ENCODE measurements at places on chromosomes 7 and 10.

GRCh38 chr10:65751896-65752295 is 1173.9 kb upstream of the LRRTM3 start:
- DNase-seq: no peak

- DNase-seq: no peak
Measured at GRCh38 chr10:31152421-31153135, 120.9 kb upstream of the ZNF438 start.

DNA sequence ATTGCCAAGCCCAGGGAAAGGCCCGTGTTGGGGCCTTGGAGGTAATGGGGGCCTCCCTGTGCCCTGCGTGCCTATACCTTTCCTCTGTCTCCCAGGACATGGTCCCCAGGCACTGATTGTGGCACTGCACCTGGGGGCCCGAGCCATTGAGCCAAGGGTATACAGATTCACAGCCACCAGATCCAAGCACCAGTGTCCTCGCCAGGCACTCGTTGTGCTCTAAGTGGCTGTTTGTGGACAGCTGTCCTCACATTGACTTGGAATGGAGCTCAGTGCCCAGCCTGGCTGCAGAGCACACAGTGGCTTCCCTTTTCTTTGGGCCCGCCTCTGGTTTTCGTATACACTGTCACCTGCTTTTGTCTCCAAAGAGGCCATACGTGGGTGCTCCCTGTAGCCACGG is 72.0 kb upstream of the BTBD16 start:
- DNase-seq: no peak

DNA sequence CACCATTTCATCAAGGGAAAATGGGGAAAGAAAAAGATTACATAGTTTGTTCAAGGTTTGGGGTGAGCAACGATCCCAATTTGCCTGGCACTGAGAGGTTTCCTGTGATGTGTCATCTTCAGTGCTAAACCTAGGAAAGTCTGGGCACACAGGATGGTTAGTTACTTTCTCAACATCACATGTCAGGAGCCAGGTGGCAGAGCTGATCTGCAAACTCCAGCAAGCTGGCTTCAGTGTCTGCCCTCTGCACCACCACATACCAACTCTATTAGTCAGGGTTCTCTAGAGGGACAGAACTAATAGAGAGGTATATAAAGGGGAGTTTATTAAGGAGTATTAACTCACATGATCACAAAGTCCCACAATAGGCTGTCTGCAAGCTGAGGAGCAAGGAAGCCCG is 11.3 kb downstream of the ADAM12 start:
- DNase-seq: no peak

DNA sequence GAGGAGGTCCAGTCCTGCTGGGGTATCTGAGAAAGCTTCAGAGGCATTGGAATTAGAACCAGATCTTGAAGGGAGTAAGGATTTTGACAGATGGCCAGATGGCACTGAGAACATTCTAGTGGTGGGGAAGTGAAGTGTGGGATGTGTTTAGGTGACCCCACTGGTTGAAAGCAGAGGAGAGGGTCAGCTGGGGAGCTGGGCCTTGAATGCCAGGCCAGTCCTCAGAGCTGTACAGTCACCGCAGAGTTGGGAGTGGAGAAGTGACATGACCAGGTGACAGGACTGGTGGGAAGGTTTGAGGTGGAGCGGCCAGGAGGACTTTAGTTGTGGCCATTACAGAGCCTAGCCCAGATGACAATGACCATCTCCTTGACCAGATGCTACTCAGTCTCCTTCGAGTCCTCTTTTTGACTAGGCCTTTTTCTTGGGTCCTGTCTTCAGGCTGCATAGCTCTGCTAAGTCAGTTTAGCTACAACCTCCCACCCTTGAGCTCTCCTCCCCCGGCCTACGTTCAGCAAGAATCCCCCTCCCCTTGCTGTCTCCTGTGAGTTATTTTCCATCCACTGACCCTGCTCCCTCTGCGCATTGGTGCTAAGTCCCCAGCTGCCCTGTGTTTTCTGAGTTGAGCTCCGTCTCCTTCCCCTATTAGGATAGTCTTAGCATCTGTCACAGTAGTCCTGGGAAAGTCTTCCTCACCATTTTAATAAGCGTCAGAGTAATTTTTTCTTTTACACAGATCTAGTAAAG is 56.3 kb downstream of the CCNY start:
- no peak for DNase-seq

DNA sequence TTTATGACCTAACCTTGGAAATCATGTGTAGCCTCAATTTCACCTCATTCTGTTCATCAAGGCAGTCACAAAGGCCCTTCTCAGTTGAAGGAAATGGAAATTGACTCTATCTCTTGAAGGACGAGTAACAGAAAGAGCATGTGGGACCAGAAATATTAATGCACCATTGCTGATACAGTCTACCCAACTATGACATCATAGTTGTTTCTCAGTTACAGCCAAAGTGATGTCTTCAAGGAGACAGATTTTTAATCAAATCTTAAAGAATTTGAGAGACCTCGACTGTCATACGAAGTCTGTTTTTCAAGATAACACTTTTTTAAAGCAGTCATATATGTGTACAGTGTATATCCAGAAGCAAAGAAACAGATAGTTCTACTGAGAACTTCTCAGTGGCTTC is 335.7 kb upstream of the PHF14 start:
- DNase-seq: no peak

GRCh38 chr10:133169173-133169947 is 9.3 kb downstream of the KNDC1 start:
- no peak for DNase-seq

GRCh38 chr7:44884621-44885393 is 523 bp downstream of the PURB start:
- DNase-seq: no peak

GRCh38 chr7:49580761-49581160 is 192.7 kb upstream of the VWC2 start:
- no peak for DNase-seq

DNA sequence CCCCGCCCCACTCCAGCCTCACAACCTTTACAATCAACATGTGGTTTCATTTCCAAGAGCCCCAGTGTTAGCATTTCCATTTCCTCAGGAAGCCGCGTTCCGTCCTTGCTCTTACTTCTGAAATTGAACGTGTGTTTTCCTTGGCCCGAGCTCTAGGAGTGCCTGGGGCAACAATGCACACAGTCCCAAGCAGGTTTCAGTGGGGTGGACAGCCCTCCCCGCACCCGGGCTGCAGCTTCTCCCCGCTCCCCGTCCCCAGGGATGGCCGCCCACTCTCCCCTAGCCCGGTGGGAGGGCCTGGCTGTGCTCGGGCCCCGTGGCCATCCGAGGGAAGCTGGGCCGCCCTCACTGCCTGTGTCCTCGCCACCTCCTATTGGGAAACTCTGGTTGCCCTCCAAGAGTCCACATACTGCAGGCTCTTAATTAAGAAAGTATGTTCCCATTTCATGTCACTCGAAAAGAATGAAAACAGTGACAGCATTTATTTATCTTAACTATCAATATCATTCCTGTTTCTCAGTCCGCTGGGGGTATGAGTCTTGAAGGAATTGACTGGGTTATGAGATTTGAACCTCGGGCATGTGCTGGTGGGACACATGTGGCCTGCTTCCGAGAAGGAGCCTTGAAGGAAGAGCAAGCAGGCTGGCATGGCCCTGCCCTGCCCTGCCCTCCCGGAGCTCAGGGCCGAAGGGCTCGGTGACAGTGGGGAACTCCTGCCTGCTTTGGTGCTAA is 163.8 kb downstream of the GRK5 start:
- no peak for DNase-seq

DNA sequence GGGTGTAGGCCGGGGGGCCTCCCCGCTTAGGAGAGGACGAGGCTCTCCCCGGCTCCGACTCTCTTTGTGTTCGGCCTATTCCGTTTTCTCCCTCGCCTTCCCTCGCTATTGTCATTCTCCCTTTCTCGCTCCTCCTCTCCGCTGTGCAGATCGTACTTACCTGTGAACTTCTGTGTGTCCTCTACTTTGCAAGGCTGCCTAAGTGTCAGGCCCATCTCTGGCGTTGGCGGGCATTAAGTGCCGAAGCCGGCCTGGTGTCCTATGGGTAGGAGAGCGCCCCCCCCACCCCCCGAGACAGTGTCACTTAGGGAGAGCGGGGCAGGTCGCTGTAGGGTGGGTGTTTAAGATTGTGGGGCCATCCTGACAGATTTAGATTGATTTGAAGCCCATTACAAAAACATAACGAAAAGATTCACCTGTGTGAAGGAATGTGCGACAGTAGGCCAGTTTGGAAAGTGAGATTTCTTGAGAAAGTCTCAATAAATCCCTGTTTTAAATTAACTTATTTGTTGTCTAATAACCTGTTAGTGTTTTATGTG is 579 bp downstream of the RBM33 start:
- peak; percentile 4 for DNase-seq

DNA sequence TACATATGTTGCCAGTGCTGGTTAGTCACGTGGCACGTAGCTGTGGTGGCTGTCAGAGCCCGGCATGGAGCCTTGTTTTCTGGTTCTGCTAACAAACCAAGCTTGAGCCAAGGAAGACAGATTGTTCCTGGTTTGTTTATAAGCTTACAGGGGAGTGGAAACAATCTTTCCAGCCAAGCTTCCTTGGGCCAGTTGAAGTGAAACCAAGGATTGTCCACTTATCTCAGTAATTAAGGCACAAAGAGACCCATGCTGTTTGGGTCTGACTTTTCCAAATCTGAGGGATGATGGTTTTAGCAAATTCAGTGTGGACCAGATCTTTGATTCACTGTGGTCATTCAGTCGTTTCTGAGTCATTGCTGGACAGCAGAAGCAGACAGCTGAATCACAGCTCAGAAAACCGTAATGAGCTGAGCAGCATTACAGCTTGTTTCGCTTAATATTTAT is 297.3 kb upstream of the COBL start:
- DNase-seq: no peak

DNA sequence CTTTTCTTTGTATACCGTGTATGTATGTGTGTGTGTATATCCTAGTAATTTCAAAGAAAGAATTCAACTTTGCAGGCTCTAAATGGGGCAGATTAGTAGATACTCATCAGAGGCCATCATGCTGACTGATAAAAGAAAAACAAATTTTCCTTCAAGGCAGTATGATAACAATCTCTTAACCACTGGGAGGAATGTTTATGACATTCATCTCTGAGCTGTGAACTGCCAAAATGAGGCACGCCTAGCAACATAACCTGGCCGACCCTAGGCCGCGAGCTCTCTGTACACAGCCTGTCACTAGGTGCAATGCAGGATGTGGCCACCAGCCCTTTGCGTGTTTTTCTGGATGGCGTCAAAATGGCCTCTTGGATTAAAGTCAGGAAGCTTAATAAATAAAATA is 343.7 kb upstream of the GALNT17 start:
- DNase-seq: no peak

GRCh38 chr10:13000431-13000830 is 1.1 kb downstream of the CCDC3 start:
- DNase-seq: no peak

- DNase-seq: no peak
Measured at GRCh38 chr7:40099837-40100236, 34.6 kb downstream of the MPLKIP start.

- DNase-seq: no peak
Measured at GRCh38 chr7:83876593-83876992, 227.7 kb upstream of the SEMA3E start.

- no peak for DNase-seq
Measured at GRCh38 chr7:149736478-149737360, 36.7 kb downstream of the ZNF467 start.

GRCh38 chr7:73644688-73645286 is 20.5 kb upstream of the MLXIPL start:
- DNase-seq: no peak

- no peak for DNase-seq
Measured at GRCh38 chr7:94655848-94656657, at the start of gene SGCE. TSS of gene SGCE (minus strand) at chr7:94656133. CDS start at chr7:94656098, 35 bp downstream.

GRCh38 chr10:113895018-113895417 is 40.6 kb downstream of the NHLRC2 start:
- no peak for DNase-seq

- DNase-seq: no peak
Measured at GRCh38 chr7:78172933-78173591, 374.5 kb downstream of the PHTF2 start.

DNA sequence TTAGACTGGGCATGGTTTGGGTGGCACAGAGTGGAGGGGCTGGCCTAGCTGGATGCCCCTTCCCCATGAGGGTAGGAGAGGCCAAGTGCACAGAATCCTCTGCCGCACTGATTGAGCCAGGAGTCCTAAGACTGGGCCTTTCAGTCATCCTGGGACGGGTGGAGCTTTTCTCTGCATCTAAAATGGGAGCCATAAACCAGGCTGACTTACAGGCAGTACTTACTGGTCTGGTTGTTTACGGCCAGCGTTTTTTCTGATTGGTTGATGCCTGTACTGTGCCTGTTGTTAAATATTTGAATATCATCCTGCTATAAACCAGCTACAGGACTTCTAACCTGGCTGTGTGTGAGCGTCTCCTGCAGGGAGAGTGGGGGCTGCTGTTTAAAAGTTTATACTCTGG is 107.8 kb downstream of the CDH23 start:
- no peak for DNase-seq

GRCh38 chr7:32588657-32589056 is 93.4 kb downstream of the AVL9 start:
- DNase-seq: no peak
